ENCODE measurements at places on chromosomes 11 and 22.

- H3K4me3 ChIP-seq, result no peak overlapping the region
- peaks cover 8% of the 10 kb centered on the region for H3K4me1 ChIP-seq
- H3K27me3 ChIP-seq, result no peaks in the 10 kb centered on the region
- H3K27ac ChIP-seq, result no peak overlapping the region
- peaks cover 52% of the 10 kb centered on the region for H3K36me3 ChIP-seq
- DNase-seq, result no peak
Measured at GRCh38 chr11:10777806-10778205, 26.8 kb downstream of the CTR9 start.

- no peak overlapping the region for H3K27ac ChIP-seq
- DNase-seq, result no peak
- no peak overlapping the region for H3K4me3 ChIP-seq
- no peaks in the 10 kb centered on the region for H3K36me3 ChIP-seq
- H3K27me3 ChIP-seq, result peaks cover 1% of the 10 kb centered on the region
Measured at GRCh38 chr11:20042045-20042639, 118.1 kb downstream of the DBX1 start.

DNA sequence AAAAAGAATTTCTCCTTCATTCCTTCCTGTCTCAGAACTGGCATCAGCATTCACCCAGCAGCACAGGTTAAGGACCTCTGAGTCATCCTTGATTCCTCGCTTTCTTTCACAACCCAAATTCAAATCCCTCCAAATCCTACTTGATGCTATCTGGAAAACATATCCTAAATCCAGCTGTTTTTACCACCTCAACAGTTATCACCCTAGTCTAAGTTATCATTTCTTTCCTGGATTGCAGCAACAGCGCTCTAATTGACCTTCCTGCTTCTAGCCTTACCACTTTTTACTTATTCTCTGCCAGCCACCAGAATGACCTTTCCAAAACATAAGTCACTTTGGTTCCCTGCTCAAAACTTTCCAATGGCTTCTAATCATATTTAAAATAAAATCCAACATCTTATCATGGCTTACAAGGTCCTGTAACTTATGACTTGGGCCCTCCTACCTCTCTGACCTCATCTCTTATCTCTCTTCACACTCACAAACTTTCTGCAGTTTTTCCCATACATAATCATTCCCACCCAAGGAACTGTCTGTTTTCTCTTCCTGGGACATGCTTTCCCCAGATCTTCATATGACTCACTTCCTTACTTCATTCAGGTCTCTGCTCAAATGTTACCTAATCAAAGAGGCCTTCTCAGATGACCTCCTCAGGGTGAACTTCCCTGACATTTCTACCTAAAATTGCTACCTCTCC, 119.4 kb downstream of the TTC28 start:
- H3K27me3 ChIP-seq, result peaks cover 20% of the 10 kb centered on the region
- no peaks in the 10 kb centered on the region for H3K36me3 ChIP-seq
- H3K27ac ChIP-seq, result no peak overlapping the region
- DNase-seq, result no peak
- no peaks in the 10 kb centered on the region for H3K4me1 ChIP-seq

- no peak overlapping the region for H3K27ac ChIP-seq
- H3K27me3 ChIP-seq, result no peaks in the 10 kb centered on the region
- DNase-seq, result no peak
- peaks cover 41% of the 10 kb centered on the region for H3K36me3 ChIP-seq
Measured at GRCh38 chr11:96326959-96327358, 16.0 kb downstream of the MAML2 start.

DNA sequence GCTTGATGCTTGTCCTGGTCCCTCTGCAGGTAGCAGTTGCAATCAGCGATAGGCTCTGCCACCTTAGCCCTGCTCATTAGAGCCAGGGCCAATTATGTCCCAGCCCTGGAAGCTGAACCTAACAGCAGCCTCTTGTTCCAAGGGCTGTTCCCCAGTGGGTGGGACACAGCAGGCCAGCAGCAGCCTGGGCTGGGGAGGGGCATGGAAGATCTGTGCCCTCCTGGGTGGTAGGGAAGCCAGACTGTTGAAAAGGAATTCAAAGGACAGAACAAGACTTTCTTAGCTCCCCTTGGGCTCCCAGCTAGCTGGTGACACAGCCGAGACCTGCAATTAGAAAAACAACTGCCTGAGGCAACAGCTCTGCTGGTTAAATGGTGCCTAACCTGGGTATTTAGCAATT, 17.4 kb downstream of the DRD2 start:
- H3K4me3 ChIP-seq, result no peak overlapping the region
- H3K36me3 ChIP-seq, result no peaks in the 10 kb centered on the region
- no peaks in the 10 kb centered on the region for H3K4me1 ChIP-seq
- H3K27ac ChIP-seq, result no peak overlapping the region
- no peak for DNase-seq

DNA sequence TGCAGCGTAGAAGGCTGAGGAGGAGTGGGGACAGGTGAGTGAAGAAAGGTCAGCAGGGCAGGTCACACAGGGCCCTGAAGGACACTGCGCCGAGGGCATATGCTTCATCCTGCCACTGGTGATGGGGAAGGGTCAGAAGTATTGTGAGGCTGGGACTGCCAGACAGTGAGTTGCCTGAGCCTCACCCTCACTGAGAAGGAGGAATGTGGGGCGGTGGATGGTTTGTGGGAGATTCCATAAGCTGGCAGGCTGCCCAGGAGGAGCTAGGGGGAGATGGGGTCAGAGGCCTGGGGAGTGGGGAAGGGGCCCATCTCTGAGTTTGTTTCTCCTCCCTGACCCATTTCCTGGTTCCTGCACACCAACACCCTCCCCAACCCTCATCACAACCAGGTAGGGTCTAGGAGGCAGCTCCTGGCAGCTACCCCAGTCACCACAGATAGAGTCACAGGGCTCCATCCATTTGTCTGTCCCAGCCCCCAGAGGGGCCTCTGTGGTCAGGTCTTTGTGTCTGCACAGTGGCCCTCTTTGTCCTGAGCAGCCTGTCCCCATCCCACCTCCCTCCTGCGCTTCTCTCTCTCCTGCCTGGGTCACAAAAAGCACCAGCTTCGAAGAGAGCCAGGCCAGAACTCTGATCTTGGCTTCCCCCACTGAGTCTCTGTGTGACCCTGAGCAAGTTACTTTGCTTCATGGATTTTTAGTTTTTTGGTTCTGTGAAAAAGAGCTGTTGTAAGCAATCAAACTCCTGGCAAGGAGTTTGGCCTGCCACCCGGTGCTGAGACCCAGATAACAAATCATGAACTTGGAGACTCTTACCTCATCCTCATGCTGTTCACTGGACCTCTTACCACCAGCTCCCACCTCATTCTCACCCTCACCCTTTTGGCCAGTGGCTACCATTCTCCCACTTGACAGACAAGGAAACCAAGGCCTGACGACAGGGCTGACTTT, 4.6 kb upstream of the P2RY2 start:
- H3K4me3 ChIP-seq, result no peak overlapping the region
- H3K4me1 ChIP-seq, result peaks cover 5% of the 10 kb centered on the region
- H3K27ac ChIP-seq, result no peak overlapping the region
- no peaks in the 10 kb centered on the region for H3K36me3 ChIP-seq

DNA sequence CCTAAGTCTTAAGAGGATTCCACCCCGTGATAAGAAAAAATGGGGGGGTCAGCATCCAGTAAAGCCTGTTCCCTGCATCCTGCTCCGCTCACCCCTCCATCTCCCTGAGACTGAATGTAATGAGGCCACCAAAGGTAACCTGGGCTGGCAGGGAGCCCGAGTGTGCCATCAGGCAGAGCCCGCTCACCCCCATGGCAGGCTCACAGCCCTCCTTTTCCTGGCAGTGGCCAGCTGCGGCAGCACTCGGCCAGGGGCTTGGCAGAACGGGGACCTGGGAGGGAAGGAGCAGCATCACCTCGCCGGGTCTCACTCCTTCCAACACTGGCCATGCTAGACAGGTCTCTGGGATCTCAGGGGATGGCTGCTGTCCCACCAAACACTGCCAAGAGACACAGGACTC, 64.4 kb downstream of the PRDM11 start:
- no peak overlapping the region for H3K27ac ChIP-seq
- no peaks in the 10 kb centered on the region for H3K27me3 ChIP-seq
- H3K4me1 ChIP-seq, result peaks cover 8% of the 10 kb centered on the region
- H3K4me3 ChIP-seq, result no peak overlapping the region
- DNase-seq, result no peak

GRCh38 chr11:61718621-61719302, 33.7 kb upstream of the MYRF start:
- no peaks in the 10 kb centered on the region for H3K36me3 ChIP-seq
- no peak overlapping the region for H3K4me3 ChIP-seq
- H3K27me3 ChIP-seq, result peaks cover 4% of the 10 kb centered on the region
- no peak for DNase-seq
- no peaks in the 10 kb centered on the region for H3K4me1 ChIP-seq
- no peak overlapping the region for H3K27ac ChIP-seq

- no peak overlapping the region for H3K4me3 ChIP-seq
- no peak overlapping the region for H3K27ac ChIP-seq
- H3K36me3 ChIP-seq, result peaks cover 15% of the 10 kb centered on the region
- peaks cover 16% of the 10 kb centered on the region for H3K4me1 ChIP-seq
- H3K27me3 ChIP-seq, result peaks cover 32% of the 10 kb centered on the region
Measured at GRCh38 chr22:19522190-19522880, 1.9 kb downstream of the CLDN5 start.

GRCh38 chr11:131122448-131122847, 206.2 kb upstream of the SNX19 start:
- H3K36me3 ChIP-seq, result no peaks in the 10 kb centered on the region
- no peaks in the 10 kb centered on the region for H3K27me3 ChIP-seq
- no peak for DNase-seq
- no peak overlapping the region for H3K27ac ChIP-seq
- H3K4me1 ChIP-seq, result no peaks in the 10 kb centered on the region

- peak overlapping the region; percentile 91 for H3K27ac ChIP-seq
- DNase-seq, result no peak
- peaks cover 91% of the 10 kb centered on the region for H3K36me3 ChIP-seq
- H3K4me1 ChIP-seq, result peaks cover 85% of the 10 kb centered on the region
Measured at GRCh38 chr22:36155702-36156101, 4.9 kb downstream of the APOL3 start.

DNA sequence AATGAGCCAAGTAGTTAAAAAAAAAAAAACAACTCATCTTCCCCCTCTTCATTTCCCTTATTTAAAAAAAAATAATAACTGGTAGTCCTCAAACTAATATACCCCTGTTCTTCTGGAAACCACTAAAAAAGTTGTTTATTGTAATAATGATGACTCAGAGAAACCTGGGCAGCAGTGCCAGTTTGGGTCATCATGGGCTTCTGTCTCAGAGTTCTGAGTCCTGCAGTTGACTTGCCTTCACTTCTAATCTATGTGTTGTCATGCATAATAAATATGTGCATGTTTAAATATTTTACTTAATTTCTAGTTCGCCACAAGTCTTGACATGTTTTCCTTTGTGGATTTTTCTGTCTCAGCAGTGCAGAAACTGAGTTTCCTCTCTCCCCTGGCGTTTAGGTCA, 46.8 kb downstream of the PPP2R1B start:
- no peak overlapping the region for H3K27ac ChIP-seq
- H3K36me3 ChIP-seq, result peaks cover 35% of the 10 kb centered on the region
- no peak overlapping the region for H3K4me3 ChIP-seq
- peaks cover 8% of the 10 kb centered on the region for H3K4me1 ChIP-seq
- no peaks in the 10 kb centered on the region for H3K27me3 ChIP-seq

GRCh38 chr11:33263549-33263948, 6.4 kb downstream of the HIPK3 start:
- no peak overlapping the region for H3K4me3 ChIP-seq
- peaks cover 35% of the 10 kb centered on the region for H3K4me1 ChIP-seq
- H3K27ac ChIP-seq, result no peak overlapping the region

- H3K27ac ChIP-seq, result peak overlapping the region; percentile 92
- no peak overlapping the region for H3K4me3 ChIP-seq
- H3K4me1 ChIP-seq, result peaks cover 51% of the 10 kb centered on the region
- no peaks in the 10 kb centered on the region for H3K27me3 ChIP-seq
- no peak for DNase-seq
- H3K36me3 ChIP-seq, result peaks cover 25% of the 10 kb centered on the region
Measured at GRCh38 chr22:42077486-42078125, 1.9 kb upstream of the SMDT1 start.

- no peak overlapping the region for H3K4me3 ChIP-seq
- H3K27me3 ChIP-seq, result no peaks in the 10 kb centered on the region
- no peak overlapping the region for H3K27ac ChIP-seq
- H3K36me3 ChIP-seq, result no peaks in the 10 kb centered on the region
- no peaks in the 10 kb centered on the region for H3K4me1 ChIP-seq
Measured at GRCh38 chr22:49155770-49156580, 671.7 kb downstream of the BRD1 start.

- no peak overlapping the region for H3K4me3 ChIP-seq
- no peaks in the 10 kb centered on the region for H3K4me1 ChIP-seq
- H3K36me3 ChIP-seq, result no peaks in the 10 kb centered on the region
- no peak overlapping the region for H3K27ac ChIP-seq
- peaks cover 6% of the 10 kb centered on the region for H3K27me3 ChIP-seq
Measured at GRCh38 chr11:119789766-119790407, 60.9 kb upstream of the NECTIN1 start.

DNA sequence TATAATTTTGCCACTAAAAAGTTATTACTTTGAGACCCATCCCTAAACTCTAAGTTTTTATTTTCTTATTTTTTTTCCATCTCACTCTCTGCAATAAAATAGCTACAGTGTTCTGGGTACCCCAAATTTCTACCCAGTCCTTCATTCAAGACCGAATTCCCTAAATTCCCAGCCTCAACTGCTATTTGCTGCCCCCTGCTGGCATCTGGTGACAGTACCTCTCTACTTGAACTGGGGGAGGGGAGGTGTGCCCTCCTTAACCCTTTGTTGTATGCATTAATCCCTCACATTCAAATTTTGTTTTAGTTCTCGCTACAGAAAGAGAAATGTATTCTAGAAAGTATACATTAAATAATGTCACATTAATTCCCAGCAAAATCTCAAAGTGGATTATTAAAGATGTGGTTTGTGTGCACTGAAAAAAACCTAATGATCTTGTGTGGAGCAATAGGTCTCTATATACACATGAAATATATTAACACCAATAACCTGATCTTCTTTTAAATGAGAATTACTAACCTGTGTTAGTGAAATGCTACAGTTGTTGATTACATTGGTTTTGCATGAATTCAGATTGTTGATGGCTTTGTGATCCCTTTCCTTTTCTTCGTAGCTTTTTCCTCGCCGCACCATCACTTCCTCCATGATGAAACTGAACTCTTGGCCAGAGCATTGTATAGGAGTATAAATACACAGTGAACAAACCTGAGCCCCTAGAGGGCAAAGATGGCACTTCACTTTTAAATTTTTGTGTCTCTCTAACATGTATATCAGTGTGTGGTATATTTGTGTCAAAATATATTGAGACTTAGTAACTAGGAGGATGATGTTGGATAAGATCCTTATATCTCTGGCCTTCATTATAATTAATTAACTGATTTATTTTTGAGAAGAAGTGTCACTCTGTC, 590.0 kb downstream of the METTL15 start:
- H3K27me3 ChIP-seq, result no peaks in the 10 kb centered on the region
- H3K4me1 ChIP-seq, result no peaks in the 10 kb centered on the region
- H3K27ac ChIP-seq, result no peak overlapping the region

- peaks cover 10% of the 10 kb centered on the region for H3K4me1 ChIP-seq
- no peaks in the 10 kb centered on the region for H3K36me3 ChIP-seq
- no peak overlapping the region for H3K4me3 ChIP-seq
Measured at GRCh38 chr11:119712006-119712405, 17.0 kb downstream of the NECTIN1 start.

- peaks cover 22% of the 10 kb centered on the region for H3K36me3 ChIP-seq
- DNase-seq, result peak; percentile 46
- peak overlapping the region; percentile 100 for H3K27ac ChIP-seq
- H3K27me3 ChIP-seq, result no peaks in the 10 kb centered on the region
- H3K4me1 ChIP-seq, result peaks cover 82% of the 10 kb centered on the region
- H3K4me3 ChIP-seq, result peak overlapping the region; percentile 54
Measured at GRCh38 chr11:48005136-48005535, 24.8 kb downstream of the PTPRJ start.
